CD4-positive, alpha-beta T cell treated with Interleukin-10 for 1 hour (primary cell): ENCODE measurements at places on chromosomes 13 and 19.

DNA sequence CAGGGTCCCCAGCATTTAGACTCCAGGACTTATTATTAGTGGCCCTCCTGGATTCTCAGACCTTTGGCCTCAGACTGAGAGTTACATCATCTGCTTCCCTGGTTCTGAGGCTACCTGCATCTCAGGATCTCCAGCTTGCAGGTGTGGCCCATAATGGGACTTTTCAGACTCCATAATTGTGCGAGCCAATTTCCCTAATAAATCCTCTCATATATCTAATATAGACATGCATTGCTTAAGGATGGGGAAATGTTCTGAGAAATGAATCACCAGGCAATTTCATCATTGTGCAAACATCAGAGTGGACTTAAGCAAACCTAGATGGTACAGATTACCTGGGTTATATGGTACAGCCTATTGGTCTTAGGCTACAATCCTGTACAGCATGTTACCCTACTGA lies 116.5 kb upstream of the FBXL3 start:
- DNase-seq: no peak

GRCh38 chr13:50226515-50227155 lies 211.4 kb downstream of the KCNRG start:
- no peak for DNase-seq

DNA sequence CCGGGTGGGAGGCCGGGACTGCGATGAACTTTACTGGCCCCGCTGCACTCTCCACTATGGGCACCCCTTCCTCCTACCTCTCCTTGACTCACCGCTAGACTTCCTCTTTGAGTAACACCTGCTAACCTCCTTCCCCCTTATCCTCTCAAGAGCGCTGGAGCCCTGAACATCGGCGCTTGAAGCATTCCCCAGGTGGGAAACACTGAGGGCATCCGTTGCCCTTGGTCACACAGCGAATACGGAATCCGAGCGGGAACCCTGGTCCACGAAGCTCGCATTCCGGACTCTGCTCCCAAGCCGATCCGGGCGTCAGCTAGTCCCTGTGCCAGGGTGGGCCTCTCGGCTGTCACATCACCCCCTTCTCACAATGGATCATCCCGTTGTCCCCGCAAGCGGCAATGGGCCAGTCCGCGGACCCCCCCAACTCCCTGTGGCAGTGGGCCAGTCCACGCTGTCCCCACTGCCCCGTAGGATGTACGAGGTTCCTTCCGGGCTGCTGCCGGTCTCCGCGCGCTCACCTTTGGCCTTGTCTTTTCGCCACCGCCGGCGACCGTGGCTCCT lies 4.2 kb downstream of the LIPE start:
- peak; percentile 72 for DNase-seq

DNA sequence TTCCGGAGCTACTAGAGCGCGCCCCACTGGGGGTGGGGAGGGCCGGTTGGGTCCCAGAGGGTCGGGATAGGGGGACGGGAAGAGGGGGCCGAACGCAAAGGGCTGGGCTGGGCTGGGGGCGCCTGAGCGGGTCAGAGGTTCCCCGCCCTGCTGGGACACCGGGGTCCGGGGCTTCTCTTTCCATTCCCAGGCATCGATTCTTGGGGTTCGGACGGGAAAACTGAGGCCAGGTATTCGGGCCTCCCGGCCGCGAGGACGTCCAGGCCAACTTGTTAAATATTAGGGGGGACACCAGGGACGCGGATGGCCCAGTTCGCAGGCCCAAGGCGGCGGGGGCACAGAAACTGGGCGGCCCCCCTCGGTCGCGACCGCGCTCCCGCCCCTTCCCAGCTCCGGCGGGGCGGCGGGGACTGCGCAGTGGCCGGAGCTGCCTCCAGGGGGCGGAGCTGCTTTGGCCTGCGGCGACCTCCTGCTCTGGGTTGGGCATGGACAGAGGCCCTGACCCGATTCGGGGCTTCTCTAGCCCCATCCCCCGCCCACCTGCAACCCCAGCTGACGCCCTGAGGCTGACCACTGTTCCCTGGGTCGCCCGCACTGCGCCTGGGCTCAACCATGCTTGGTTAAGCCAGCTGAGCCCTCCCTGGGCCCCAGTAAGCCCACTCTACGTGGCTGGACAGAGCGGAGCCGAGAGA lies 1.2 kb upstream of the KLF16 start:
- DNase-seq: peak; percentile 73

DNA sequence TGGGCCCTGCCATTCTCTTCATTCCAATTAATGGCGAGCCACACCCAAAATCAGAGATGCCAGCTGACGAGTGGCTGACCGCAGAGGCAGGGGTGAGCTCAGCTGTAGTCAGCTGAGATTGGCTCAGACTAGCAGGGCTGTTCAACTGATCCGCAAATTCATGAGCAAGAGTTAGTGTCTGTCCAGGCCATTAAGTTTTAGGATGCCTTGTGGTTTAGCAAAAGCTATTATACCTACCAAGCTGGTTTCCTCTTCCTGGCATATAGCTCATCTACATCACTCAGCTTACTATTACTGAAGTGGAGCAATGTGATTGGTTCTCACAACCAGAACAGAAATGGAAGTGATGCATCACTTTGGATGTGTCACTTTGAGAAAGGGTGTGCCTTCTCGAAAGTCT lies 148.7 kb downstream of the NALCN start:
- no peak for DNase-seq
